ENCODE measurements at places on chromosomes 4 and X.
A peak's percentile ranks its signal among the peaks of the same experiment; 100 is the strongest.

- no peak for DNase-seq
Observed at GRCh38 chr4:150074064-150074463, 4.2 kb upstream of the DCLK2 start.

DNA sequence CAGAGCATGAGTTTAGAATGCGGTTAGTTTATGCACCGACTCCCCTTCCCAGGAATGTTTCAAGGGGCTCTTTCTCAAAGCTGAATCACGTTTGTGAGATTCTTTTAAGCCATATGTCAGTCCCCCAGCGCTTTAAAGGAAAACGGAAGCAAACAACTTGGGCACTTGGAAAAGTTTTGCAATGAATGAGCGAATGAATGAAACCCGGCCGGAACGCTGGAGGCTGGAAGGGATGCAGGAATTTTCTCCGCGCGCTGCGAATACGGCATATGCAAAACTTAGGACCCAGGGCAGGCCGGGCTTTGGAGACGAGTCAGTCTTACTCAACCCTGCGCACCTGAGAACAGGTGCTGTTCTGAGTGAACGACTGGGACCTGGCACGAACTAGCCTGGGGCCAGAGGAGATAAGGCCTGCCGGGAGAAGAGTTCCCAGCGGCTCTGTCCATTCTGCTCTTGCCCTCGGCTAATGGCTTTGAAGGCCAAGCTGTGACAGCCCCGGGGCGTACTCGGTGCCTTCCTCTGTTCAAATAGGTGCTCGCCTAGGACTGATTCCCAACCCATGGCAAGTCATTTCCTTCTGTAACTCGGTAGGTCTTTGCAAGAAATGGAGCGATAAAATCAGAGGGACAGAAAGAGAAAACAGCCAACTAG, 743 bp upstream of the NRK start:
- no peak for DNase-seq

DNA sequence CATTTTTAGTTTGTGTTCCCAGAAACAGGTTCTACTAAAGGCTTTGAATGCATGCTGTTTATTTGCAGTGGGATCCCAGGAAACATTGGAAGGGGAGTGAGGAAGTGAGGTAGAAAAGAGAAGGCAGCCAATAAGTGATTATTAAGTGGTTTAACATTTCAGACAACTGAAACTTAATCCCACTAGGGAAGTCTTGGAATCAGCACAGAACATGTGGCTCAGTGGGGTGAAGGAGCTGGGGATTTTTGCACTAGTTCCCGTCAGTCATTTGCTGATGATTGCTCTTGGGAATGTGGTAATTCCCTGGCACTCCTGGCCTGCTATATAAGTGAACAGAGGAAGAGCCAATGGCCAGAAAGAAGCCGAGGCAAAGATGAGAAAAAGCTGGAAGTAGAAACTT, 1053.0 kb upstream of the IGFBP7 start:
- DNase-seq: no peak

DNA sequence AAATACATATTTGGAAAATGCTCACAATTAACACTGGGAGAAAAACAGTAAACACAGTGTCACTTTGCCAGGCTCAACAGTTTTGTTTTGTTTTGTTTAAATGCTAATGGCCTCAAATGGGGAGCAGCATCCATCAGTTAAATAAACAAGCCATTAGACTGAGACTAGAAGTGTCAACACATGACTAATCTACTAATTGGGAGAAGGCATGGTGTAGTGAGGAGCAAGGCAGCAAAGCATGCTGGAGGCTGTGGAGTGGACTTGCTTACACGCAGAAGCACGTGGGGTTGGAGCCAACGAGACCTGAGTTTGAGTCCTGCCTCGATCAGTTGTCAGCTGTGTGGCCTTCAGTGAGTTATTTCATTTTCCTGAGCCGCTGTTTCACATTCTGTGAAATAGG, 29.0 kb downstream of the UTP14A start:
- no peak for DNase-seq

- DNase-seq: no peak
Observed at GRCh38 chrX:107421337-107421861, 28.1 kb upstream of the FRMPD3 start.

DNA sequence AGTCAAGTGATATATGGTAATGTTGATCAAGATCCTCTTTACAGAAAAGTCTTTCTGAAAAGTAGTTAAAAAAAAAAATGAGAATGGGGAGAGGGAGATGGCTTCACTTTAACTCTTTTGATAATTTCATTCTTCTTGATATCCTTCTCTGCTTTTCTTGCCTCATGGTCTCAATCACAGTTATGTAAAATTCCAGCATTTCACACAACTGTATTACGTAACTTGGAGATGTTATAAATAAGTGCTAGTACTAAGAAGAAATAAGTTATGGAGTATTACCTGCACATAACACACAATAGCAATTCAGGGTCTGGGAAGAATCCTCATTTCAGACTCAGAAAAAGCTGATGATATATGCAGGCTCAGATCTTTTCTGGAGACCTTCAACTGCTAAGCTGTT, 22.0 kb downstream of the RUFY3 start:
- no peak for DNase-seq

DNA sequence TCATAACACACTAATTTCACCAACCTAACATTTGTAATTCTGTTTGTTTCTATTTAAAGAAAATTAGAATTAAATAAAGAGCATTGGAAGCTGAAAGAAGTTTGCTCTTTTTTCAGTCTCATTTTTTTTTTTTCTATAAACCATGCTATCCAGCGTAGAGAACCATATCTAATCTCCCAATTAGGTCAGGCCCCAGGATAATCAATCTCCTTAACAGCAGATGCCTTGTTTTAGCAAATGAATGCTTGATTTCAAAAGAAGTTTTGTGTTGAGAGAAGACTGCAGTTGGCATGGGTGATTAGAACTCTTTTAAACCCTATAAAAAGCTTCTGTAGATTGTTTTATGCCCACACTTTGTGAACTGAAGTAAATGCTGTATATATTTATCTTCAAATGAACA, 15.6 kb upstream of the MAD2L1 start:
- no peak for DNase-seq

- DNase-seq: no peak
Observed at GRCh38 chr4:119632216-119632615, 3.6 kb upstream of the PDE5A start.

GRCh38 chr4:176484301-176484984, 164.7 kb downstream of the SPCS3 start:
- no peak for DNase-seq

- DNase-seq: no peak
Observed at GRCh38 chrX:2416851-2417604, 83.7 kb downstream of the DHRSX start.

DNA sequence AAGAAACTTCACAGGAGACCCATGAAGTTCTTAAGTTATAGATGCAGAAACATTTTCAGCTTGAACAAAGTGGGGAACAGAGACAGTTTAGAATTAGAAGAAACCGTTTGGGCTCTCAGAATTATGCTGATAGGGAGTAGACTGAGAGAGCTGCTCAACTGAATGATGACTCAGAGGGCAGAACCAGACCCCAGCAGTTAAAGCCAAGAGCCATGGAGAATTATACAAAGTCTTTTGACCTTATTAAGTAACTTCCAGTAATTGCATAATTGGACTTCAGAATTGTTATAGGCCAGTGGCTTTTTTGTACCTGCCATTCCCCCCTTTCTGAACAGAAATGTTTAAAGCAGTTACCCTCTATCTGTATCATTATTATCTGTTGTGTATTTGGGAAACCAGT, 642.1 kb downstream of the CCSER1 start:
- DNase-seq: no peak

- DNase-seq: peak; percentile 41
Observed at GRCh38 chrX:124289443-124289842, 43.0 kb upstream of the TEX13D start.

- DNase-seq: no peak
Observed at GRCh38 chr4:147836807-147837206, 104.9 kb downstream of the ARHGAP10 start.

DNA sequence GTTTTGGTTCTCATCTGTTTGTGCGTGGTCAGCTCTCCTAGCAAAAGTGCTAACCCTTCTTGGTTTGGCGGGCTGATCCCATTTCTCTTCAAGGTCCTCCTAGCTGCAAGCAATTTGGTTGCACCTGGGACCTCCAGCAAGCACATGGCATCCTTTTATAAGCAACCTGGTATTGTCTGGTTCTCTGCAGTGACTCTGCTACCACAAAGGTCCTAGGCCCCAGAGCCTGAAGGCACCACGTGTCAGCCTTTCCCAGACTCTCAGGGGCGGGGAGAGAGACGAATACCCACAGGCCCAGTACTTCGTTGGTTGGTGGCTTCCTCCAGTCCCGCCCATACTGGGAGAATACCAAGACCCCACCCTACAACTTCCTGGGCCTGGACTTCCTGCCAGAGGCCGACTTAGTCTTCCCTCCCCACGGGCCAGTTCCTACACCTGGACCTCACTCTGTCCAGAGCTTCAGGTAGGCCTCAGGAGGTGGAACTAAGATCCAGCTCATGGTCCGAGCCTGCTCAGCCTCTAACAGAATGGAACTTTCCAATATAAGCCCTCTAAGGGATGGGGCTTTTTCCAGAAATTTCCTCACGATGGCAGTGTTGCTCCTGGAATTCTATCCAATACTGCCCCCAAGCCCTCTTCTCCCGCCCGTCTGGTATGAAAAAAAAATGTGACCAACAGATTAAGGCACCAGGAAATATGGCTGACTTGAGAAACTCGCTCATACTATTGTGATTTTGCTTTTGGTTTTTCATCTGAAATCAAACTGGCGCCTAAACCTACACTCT, 192.5 kb upstream of the STK26 start:
- DNase-seq: peak; percentile 94

DNA sequence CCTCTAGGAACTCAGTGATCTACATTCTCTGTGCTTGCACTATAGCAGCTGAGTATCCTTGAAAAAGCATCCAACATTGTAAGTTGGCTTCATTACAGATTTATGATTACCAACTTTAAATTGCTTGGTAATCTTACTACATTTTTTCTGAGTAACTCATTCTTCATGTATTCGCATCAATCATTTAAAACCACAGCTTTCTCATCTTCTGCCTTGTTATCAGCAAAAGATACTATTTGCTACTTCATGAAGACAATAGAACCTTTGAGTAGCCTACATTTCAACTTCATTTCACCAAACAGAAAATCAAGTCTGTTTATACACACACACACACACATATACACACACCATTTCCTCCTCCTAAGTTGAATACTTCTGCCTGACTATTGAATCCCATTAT, 6.2 kb upstream of the DCAF8L2 start:
- DNase-seq: no peak

DNA sequence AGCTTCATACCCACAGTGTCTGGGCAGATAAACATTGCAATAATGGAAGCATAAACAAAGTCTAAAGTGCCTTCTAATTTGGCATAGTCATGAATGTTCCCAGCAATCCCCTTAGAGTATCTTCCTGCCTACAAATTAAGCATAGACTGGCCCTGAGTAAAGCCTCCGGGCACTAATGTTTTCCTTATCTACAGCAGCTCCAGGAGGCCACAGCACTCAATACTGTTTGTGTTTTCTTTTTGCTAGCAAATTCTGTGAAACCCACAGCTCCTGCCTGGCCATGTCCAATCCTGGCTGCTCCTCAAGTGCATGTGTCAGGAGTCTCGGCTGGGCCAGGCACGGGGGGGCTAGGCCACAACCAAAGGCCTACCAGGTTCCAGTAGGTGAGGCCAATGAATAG, 102.7 kb upstream of the TBC1D9 start:
- no peak for DNase-seq

DNA sequence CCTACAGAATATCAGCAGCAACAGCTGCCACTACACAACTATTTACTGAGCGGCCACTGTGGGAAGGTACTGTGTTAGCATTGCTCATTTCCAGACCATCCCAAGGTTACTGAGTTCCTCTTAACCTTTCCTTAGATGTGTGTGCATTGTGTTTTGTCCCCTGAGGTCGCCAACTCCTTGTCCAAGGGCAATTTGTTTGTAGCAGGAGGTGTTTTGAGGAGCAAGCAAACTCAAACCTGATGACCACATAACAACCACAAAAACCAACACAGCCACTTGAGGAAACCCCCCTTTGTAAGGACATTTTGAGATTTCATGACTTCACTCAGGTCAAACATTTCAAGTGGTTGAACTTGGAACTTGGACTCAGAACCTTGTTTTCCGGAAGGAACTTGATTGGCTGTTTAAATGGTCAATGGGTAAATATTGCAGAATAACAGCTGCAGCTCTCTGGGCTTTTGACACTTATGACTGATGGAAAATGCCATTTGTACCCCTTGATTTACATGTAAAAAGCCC, 122.3 kb downstream of the MID1IP1 start:
- DNase-seq: no peak

- no peak for DNase-seq
Observed at GRCh38 chr4:36399762-36400353, 118.4 kb downstream of the DTHD1 start.

DNA sequence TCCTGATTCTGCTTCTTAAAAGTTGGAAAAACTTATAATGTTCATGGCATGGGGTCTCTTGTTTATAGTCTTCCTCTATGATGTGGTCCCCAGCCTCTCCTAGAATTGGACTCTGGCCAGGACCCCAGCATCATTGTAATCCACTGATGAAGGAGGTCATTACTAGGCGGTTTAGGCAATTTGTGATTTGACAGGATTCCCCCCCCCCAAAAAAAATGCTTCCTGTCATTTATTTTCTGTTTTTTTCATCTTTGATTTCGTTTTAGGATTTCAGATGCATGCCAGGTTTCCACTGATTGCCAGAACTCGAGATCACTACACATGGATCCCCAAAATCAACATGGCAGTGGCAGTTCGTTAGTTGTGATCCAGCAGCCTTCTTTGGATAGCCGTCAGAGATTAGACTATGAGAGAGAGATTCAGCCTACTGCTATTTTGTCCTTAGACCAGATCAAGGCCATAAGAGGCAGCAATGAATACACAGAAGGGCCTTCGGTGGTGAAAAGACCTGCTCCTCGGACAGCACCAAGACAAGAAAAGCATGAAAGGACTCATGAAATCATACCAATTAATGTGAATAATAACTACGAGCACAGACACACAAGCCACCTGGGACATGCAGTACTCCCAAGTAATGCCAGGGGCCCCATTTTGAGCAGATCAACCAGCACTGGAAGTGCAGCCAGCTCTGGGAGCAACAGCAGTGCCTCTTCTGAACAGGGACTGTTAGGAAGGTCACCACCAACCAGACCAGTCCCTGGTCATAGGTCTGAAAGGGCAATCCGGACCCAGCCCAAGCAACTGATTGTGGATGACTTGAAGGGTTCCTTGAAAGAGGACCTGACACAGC, 4.9 kb downstream of the SPRY1 start:
- DNase-seq: peak; percentile 36

DNA sequence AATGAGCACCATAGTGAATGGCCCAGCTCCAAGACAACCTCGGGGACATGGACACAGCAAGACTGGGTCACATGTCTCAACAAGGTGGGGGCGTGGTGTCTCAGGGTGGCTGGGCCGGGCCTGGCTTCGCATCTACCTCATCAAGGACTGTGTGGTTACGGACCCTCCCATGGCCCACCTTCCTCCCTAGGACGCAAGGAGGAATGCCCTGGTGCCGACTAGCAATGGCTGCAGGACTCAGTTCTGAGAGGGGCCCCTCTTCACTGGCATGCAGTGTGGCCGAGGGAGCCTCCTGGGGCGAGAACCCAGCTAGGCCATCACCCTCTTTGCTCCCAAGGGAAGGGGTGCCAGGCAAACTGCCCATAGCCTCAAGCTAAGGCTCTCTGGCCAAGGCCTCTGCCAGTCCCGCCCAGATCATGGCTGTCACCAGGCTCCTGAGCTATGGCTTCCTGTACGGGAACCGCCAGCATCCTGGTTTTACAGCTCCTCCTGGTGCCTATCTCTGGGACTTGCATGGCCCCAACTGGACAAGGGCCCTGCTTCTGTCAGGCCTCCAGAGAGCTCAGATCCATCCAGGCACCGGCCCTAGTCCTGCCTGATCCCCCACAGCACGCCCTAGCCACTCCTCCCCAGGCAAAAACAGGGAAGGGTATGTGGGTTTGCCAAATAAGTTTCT, 218.0 kb upstream of the AGTR2 start:
- no peak for DNase-seq

GRCh38 chr4:32909736-32910135, 2189.6 kb downstream of the PCDH7 start:
- no peak for DNase-seq
